Smooth muscle cell of trachea (primary cell): ENCODE measurements at places on chromosomes 12 and 14. TPM values are rescaled to one million over a fixed set of nuclear protein-coding genes. Genes with fewer than 3 reads are reported as not detected.

TPI1 gene
- 1,080 and 1,447 TPM in 2 replicates for total RNA-seq

C1S gene
- total RNA-seq, result 307 and 827 TPM in 2 replicates

NEUROD4 gene
- total RNA-seq, result not detected in 2 replicates

SLC8A3 gene
- under 0.01 and 0.33 TPM in 2 replicates for total RNA-seq

CFL2 gene
- 104 and 154 TPM in 2 replicates for total RNA-seq
